CMK (cell line): ENCODE measurements at places on chromosomes 1 and 21.

DNA sequence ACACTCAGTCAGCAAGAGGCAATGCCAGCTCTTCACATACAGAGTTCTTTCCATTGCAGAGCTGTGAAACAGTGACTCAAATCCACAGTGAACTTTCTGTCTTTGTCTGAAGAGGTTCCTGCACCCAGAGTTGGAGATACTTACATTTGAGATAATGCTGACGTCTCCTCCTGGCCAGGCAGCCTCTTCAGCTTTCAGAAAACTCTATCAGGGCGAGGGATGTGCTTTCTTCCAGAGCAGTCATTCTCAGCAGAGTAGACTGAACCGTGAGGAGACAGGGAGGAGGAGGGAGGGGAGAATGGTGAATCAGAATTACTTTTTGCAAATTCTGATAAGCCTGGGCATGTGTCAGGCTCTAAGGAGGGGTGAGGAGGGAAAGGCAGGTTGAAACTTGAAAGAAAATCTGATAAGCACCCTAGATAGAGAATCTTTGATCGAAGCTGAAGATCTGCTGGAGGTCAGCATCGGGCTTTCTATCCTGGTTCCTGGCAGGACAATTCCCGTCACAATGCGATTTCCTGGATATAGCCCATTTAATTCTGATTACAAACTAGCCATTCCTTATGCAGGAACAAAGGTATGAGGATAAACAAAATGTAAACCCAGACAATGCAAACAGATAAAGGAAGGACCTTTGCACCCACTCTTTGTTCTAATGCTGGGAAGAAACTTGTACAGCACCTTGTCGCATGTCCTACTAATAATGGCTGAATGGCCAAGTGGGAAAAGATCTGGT is 18.9 kb upstream of the NID1 start:
- no peak for DNase-seq

GRCh38 chr1:85692730-85693314 is 15.4 kb downstream of the ZNHIT6 start:
- DNase-seq: no peak

- DNase-seq: no peak
Measured at GRCh38 chr21:42997053-42997452, 22.7 kb downstream of the PKNOX1 start.

- no peak for DNase-seq
Measured at GRCh38 chr1:230174471-230175162, 107.6 kb downstream of the GALNT2 start.

DNA sequence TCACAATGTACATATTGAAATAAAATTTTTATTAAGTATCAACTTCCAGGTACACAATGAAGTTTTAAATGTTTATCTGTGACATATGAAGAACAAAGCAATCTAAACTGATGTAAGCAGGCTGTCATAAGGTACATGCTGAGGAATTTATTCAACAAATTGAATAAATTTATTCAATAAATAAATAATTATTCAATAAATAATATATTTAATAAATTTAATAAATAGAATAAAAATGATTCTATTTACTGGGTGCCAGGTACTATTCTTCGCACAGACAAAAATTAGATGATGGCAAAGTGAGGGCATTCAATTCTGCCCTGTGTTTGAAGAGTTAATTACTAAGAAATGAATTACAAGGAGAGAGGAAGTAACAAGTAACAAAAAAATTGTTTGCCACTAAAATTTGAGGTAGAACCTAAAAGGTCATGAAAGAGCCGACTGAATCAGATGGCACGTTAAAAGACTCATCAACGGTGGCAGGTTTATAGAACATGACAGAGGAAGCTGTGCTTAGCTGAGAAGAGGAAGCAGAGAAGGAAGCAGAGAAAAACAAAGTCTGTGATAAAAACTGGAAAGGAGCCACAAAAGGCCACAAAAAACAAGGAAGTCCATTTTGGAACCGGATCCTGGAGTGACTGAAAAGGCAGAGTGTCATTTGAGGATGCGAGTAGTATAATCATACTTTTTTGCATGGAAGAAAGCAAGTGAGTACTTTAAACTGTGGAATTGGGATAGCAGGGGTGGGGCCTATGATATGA is 2.2 kb upstream of the USP24 start:
- no peak for DNase-seq

DNA sequence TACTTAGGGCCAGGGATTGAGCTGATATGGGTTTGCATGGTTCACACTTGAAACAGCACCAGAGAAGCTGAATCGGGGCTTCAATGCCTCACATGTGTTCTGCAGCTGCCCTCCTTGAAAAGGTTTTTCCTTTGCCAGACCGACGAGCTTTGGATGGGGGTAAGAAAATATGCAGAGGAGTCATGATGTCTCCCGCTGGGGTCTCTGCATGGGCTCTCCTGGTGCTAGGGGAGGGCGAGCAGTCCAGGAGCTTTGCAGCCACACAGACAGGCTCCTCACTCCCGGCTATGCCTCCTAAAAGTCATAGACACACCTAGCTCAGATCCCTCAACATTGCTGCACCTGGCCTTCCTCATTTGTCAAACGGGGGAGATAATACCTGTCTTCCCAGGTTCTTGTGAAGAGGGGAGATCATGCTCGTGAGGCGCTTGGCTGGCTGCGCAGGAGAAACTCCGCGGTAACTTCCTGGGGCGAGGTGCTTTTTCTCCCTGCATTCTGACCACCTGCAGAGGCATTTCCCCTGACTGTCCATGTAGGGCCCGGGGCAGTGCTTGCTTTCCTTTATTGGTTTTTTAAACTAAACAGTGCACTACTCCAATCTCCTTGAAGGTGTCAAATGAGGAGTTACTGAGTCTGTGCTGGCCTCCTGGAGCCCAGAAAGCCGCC is 112.4 kb downstream of the PLXNA2 start:
- DNase-seq: no peak

DNA sequence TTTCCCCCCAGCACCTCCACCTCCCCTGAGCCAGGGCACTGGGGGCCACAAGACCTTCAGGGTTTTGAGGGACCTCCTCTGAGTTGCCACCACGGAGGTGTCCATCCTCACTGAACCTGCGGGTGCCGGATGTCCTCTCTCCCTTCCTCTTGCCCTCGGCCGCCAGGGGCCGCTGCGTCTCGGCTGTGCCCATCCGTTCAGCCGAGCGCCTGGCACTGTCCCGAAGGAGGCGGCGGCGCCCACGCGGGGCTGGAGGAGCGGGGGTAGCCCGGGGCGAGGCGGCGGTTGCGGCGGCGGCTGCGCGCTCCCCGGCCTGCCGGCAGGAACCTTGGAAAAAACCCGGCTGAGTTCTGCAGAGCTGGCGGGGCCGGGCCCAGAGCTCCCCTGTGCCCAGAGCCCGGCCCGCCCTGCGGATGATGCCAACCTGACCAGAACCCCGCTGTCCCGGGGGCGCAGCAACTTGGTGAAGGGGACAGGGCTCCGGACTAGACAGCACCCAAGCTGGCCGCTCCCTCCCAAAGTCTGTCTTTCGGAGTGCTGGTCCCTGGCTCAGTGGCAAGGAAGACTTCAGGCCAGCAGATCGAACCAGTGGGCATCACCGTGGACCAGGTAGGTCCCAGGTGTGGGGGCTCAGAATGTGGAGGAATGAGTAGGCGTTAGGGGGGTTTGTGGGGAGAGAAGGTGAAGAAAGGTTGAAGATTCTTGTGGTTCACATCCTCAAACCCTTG is 3.7 kb upstream of the PPM1J start:
- no peak for DNase-seq

DNA sequence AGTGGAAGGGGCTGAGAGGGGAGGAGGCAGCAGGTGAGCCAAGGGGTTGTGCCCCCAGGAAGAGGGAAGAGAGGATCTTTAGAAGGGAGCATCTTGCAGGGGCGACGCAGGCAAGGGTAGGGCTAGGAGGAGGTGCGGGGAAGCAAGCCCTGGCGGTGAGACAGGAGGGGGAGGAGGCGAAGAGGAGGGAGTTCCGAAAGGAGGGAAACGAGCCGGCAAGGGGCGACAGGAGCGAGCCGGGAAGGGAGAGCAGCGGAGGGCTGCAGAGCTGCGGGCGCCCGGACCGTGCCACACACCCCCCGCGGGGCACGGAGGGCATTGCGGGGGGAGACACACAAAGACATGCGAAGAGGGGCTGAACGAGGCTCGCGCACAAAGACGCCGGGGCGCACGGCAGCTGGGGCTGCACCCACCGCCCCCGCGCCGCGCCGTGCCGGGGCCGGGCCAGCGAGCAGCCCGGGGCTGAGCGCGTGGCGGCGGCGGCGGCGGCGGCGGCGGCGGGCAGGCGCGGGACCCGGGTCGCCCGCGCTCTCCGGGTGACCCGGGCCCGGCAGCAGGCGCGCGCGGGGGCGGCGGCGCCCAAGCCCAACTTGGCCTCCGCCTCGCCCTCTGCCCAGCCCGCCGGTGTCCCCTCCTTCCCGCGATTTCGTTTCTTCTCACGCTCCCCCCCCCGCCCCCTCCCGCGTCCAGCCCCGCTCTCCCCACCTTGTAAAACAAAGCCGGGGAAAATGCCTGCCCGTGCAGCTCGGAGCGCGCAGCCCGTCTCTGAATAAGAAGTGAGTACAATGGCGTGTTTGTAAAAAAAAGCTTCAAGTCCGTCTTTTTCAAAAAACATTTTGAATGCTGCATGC is at the start of gene KCNK2:
KCNK2 (plus strand) TSS at position 206 of the 851 bp plus-strand sequence. CDS start 649 bp downstream, outside the sequence.
- no peak for DNase-seq

DNA sequence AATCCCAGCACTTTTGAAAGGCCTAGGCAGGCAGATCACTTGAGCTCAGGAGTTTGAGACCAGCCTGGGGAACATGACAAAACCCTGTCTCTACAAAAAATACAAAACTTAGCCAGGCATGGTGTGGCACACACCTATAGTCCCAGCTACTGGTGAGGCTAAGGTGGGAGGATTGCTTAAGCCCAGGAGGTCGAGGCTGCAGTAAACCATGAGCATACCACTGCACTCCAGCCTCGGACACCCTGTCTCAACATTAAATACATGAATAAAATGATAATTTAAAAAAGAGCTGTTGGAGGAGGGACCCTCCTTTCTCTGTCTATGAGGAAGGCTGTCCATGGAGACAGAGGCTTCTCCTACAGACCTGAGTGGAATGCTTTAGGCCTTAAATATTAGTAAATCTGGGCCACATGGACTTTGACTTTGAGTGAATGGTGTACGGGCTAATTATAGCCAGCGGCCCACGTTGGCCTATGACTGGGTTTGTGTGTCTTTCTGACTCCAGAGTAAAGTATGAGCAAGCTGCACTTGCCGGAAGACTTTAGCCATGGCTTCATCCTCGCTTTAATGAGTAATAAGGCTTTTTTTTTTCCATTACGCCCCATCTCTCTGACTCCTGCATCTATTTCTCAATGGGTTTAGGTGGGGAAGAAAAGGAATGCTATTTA is 21.3 kb downstream of the RAB3B start:
- no peak for DNase-seq

DNA sequence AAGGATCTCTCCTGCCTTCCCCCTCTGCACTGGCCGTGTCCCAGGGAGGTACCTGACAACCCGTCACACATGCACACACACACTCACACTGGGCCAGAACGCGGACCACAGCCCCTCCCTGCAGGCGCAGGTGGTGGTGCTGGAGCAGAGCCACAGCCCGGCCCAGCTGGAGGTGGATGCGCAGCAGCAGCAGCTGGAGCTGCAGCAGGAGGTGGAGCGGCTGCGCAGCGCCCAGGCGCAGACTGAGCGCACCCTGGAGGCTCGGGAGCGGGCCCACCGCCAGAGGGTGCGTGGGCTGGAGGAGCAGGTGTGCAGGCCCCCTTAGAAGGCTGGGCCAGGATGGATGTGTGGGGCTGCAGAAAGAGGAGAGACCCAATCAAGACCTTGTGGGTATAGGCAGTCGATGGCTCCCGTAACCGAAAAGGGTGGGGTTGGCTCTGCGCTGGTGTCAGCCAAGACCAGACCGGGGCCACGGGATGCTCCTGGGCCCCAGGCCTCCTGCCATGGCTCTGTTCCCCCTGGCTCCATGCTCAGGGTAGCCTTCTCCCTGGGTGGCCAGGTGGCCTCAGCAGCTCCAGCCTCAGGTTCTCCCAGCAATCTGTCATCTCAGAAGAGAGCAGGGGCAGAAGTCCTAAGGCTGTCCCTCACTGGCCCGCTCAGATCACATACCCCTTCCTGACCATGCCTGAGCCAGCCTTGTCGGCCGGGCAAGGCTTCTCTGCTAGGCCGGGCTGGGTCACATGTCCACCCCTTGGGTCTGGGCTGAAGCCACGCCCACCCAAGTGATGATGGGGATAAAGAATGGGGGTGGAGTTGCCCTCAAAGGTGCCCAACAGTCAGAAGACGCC is 8.9 kb downstream of the MFAP2 start:
- DNase-seq: no peak

DNA sequence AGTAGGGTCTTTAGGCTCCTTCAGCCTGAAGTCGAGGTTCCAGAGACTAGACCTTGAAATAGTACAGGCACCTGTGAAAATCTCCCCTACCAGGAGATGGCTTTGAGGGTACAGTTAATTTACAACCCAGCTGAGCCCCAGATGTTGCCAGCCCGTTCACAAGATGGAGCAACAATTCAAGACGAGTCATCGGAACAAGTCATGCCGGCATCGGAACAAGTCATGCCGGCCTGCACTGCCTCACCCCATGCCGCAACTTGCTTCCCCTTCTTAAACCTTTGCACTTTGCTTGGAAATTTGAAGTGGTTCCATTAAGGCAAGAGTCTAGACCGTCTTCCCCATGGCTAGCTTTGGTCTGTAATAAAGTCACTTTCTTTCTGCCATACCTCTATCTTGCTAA is 16.0 kb downstream of the HHAT start:
- DNase-seq: no peak

GRCh38 chr1:63407002-63407401 is 39.6 kb downstream of the ALG6 start:
- DNase-seq: no peak

GRCh38 chr1:115113766-115114165 is 24.5 kb upstream of the TSPAN2 start:
- DNase-seq: no peak

GRCh38 chr1:159838715-159839114 is 12.0 kb downstream of the SLAMF8 start:
- no peak for DNase-seq

- no peak for DNase-seq
Measured at GRCh38 chr1:231666937-231667608, 40.5 kb downstream of the DISC1 start.

DNA sequence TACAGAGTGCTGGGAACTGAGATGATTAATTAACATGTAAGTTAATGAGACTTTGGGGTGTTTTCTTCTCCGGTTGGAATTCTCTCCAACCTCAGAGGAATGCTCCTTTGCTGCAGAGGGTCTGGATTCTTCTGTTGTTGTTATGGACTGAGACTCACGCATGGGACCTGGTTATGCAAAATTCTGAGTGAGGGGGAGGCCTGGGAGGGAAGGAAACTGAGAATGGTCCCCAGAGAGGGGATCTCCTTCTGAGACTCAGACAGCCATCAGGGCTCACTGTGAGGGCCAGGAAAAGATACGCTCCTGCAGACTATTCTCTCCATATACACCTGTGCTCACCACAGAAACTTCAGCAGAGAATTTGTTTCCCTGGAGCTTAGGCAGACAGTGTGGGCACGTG is 56.3 kb downstream of the HTR6 start:
- no peak for DNase-seq

- peak; percentile 15 for DNase-seq
Measured at GRCh38 chr1:200488375-200489165, 78.7 kb upstream of the ZNF281 start.

DNA sequence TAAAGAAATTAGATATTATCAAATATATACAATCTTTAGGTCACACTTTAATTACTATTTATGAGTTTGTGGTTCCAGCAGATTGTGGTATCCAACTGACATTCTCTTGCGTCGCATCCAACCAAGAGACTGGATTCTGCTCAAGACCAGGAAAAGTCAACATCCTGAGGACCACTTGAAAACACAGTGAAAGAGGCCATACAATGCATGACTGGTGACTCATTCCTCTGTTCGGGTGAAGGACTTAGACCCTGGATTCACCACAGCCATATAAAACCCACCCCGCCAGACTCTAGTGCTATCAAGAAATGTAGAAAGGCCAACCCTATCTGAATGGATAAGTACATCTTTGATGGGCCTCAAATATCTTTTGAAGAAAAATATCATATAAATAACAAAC is 14.5 kb upstream of the CFHR4 start:
- DNase-seq: no peak
